ENCODE measurements at places on chromosomes 7 and 10.

GRCh38 chr7:121879544-121879943, 6.6 kb downstream of the PTPRZ1 start:
- no peak for DNase-seq

GRCh38 chr10:89909752-89910151, 208.4 kb downstream of the KIF20B start:
- no peak for DNase-seq

DNA sequence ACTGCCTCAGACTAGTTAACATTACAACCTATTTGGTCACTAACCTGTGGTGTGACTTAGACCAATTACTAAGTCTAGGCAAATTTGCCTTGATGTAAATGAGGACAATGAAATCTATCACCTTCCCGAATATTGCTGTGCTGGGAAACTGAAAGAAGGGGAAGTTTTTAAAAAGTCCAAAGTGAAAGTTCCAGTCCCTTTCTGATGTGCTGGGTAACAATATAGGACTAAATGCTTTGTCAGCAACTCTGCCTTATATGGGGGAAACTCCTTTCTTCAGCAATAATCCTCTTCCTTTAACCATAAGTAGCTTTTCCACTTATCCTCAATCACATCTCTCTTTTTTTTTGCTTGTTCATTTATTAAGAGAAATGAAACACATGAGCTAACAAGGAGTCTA, 3.9 kb downstream of the PIK3AP1 start:
- DNase-seq: no peak

DNA sequence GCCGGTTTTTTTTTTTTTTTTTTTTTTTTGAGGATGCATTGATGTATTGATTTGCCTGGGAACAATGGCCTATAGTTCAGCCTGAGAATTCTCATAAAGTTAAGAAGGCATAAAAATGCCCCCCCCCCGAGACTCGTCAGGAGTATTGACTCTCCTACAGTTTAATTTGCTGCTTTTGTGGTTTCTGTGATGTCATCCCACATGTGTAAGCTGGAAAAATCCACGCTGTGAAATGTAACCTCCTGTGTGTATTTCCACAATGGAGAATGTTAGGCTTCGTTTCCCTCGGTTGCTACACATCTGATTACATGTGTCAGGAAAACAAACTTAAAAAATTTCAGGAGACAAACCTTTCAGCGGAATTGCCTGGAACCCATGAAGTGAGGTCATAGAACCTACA, 117.9 kb downstream of the FANK1 start:
- DNase-seq: no peak

DNA sequence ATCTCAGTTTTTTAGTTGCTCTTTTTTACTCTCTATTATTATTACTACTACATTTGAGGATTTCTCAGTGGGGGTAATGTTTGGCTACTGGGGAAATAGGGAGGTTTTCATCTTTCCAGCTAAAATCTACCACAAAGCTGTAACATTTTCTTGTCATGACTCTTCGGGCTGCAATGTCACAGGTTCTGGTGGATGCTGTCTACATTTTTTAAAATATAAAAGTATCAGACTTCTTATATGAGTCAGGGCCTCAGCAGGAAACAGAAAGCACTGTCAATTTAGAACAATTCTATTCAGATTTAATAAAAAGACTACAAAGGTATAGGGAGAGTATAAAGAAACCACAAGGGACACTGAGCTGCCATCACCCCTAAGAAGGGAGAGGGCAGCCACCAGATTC, 61.6 kb downstream of the DNAJC12 start:
- no peak for DNase-seq

GRCh38 chr10:27207350-27207749, 33.2 kb downstream of the ACBD5 start:
- DNase-seq: no peak

DNA sequence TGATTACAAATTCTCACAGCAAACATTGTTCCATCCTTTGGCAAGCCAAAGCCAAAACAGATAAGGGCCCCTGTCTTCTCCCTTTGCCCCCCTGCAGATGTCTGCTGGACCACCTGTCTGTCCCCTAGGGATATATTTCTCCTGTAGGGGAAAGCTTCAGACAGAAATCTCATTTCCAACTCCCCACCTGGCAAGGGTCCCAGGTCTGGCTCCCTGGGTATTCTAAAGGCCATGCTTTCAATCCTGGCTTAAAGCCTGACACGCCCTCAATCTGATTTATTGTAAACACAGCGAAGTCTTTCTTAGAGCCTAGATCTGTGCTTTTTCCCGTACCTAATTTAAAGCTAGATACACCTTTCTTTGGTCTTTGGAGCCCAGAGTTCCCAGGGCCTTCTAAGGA, 66.1 kb downstream of the KCNMA1 start:
- no peak for DNase-seq

GRCh38 chr7:89837515-89837914, 316.8 kb upstream of the STEAP1 start:
- DNase-seq: peak; percentile 54

- DNase-seq: no peak
Measured at GRCh38 chr7:129423700-129424410, 10.4 kb upstream of the STRIP2 start.

- no peak for DNase-seq
Measured at GRCh38 chr10:75016325-75016724, 95.1 kb upstream of the SAMD8 start.

DNA sequence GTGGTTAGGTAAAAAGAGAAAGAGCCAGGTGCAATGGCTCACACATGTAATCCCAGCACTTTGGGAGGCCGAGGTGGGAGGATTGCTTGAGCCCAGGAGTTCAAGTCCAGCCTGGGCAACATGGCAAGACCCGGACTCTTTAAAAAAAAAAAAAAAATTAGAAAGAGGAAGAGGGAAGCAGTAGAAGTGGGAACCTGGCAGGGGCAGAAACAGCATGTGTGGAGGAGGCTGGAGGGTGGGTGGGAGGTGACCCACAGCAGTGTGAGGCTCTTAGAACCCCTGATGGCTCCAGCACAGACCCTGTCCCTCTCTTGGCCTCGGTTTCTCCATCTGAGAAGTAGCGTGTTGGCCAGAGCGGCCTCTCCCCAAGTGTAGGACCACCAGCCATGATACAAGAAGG, 4.9 kb upstream of the CCL24 start:
- DNase-seq: no peak

DNA sequence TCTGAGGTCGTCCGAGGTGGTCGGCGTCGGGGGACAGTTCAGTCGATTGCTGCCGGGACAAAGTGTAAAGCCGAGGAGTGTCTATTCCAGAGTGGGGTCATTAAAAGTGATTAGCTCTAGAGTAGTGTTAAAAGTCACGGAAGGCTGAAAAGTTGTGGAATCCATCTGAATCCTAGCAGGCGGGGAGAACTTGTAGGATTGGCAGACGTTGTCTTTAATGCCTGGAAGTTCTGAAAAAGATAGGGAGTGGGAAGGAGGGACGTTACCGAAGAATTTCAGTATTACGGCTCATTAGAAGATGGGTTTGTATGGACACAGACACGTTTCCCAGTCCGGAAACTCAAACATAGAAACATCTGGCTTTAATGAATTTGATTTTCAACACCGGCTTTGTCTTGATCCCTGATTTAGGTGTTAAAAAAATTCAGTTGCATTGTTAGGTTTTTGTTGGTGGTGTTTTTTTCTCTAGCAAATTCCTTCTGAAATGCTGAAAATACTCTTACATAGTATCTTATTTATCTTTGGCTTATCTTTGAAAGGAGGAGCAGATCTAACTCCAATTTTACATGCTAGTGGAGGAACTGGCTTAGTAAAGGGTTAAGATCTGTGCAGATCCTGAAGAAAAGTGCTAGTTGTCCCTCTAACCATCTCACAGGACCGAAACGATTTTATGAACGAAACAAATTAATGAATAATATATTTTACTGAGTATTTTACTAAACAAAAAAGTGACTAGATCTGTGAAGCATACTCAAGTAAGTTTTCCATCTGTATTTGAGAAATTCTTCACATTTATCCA, 900 bp downstream of the MKLN1 start:
- DNase-seq: peak; percentile 32

DNA sequence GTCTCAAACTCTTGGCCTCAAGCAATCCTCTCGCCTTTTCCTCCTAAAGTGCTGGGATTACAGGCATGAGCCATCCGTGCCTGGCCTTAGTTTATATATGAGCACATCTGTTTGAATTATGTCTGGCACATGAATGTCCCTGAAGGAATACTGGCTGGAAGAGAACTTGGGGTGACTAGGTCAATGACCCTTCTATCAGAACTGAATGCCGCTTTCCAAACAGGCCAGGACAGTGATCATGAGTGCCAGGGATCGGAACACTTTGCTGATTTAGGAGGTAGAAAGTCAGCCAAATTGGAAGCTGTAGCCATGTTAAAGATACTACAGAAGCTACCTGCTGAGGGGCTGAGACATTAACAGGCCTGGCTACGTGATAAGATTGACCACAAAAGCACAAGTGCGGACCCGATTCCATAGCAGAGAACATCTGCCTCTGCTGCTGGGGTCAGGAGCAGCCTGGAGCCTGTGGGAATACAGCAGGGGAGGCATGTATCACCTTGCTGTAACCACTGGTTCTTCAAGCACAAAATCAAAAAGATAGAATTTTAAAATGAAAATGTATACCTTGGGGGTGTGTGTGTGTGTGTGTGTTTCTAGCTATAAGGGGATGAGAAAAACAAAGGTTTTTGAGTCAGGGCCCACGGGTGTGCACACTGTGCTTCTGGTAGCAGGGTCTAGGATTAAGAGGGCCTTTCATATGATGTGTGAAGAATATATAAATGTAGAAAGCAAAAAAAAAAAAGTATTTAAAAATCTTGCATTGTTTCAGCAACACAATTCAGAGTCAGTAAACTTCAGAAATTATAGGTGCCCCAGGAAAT, 293.7 kb downstream of the BBS9 start:
- no peak for DNase-seq

- no peak for DNase-seq
Measured at GRCh38 chr10:60035984-60036383, 129.6 kb upstream of the CCDC6 start.

GRCh38 chr7:40463446-40463845, 328.6 kb downstream of the SUGCT start:
- no peak for DNase-seq

DNA sequence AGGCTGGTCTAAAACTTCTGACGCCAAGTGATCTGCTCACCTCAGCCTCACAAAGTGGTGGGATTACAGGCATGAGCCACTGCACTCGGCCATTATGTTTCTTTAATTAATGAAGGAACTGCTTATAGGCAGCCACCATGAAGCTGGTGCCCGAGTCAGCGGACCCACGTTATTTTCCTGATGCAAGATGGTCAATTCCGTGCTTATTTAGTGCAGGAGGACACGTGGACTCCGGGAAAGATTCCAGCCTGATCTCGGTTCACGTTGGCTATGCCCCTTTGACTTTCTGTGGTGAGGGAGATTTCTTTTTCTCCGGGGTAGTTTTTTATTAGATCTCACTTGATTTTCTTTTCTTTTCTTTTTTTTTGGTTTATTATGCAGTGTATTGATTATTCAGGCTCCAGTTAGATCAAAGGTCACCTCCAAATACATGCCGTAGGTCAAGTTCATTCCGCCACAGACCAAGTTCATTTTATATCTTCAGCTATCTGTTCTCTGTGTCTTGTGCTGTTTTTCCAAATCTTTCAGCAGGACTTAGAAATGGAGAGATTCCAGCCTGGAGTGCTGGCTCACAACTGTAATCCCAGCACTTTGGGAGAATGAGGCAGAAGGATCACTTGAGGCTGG, 8.3 kb downstream of the CAMK1D start:
- DNase-seq: no peak

DNA sequence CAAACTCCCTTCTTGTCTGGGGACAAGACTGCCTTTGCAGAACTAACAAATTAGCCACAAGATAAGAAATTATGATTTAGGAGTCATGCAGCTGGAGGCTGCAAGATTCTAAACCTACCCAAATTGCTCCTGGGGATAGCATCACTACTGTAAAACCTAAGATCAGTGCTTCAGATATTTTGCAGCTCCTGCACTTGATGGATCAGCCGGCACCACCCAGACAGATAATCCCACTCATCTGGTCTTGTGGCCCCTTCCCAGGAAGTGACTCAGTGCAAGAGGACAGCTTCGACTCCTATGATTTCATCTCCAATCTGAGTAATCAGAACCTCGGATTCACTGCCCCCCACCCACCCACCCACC, 181.9 kb downstream of the AKR1D1 start:
- DNase-seq: no peak

GRCh38 chr7:37284805-37285231, 163.8 kb downstream of the ELMO1 start:
- peak; percentile 23 for DNase-seq

- no peak for DNase-seq
Measured at GRCh38 chr10:99998889-99999288, 10.9 kb downstream of the DNMBP start.

- no peak for DNase-seq
Measured at GRCh38 chr10:14182781-14183180, 147.9 kb downstream of the FRMD4A start.

DNA sequence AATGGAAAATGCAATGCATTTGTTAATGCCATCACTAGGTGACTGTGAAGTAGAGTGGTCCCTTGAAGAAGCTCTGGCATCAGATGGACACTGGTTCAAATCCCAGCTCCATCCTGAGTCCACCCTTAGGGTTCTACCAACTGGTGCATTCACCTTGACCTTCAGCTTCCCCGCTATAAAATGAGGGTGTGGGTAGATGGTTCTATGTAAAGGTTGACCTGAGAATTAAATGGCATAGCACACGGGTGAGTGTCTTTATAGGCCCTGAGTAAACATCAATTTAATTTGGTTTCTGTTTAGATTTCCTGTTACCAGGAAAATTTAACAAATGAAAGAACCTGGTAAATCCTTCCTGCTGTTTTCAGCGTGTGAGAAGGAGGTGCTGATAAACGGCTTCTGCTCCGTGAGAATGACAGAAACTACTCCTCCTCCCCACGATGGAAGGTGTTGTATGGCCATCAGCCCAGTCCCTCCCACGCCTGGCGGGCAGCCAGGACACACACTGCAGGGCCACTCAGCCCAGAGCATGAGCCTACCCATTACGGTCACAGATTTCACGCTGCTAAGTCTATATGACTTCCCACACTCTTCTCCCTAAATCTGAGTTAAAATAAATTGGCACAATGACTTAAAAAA, 210.1 kb downstream of the TNS3 start:
- DNase-seq: no peak

GRCh38 chr10:63106111-63106755, 26.9 kb upstream of the NRBF2 start:
- no peak for DNase-seq

DNA sequence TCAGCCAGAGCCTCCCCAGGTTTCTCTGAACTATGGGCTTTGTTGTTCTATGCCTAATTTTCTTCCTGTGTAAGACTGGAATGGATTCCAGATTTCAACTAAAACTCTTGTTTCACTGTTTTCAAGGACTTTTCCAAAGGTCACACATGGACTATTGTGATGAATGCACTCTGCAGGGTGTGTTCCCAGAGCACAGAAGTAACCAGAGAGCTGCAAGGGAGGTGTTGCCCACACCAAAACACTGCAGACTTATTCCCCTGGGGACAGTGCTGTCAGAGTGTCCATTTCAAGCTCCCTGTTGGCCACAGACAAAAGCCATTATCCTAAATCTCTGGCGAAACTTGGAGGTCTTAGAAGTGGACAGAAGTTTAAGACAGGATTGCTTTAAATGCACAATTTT, 231.6 kb downstream of the TRIL start:
- DNase-seq: no peak

All from RKO (cell line).